ENCODE measurements at places on chromosomes 13 and 19.

GRCh38 chr19:54399189-54399588 lies 16.1 kb upstream of the TTYH1 start:
- no peak for DNase-seq

DNA sequence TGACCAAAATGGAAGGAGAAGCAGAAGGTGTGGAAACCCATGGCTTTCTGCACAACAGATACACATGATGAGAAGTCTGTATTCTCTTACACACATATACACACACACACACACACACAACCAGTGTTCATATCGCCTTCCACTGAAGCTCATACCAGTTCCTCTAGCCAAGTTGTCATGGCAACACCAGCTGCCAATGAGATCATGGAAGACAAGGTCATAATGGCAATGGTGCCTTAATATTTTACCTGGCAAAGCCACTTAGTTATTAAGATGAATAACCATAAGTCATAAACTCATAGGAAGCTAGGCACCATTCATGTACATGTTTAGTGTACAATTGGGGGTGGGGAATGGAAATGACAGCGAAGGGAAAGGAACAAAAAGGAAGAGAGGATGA lies 2.6 kb upstream of the DHRS12 start:
- no peak for DNase-seq

DNA sequence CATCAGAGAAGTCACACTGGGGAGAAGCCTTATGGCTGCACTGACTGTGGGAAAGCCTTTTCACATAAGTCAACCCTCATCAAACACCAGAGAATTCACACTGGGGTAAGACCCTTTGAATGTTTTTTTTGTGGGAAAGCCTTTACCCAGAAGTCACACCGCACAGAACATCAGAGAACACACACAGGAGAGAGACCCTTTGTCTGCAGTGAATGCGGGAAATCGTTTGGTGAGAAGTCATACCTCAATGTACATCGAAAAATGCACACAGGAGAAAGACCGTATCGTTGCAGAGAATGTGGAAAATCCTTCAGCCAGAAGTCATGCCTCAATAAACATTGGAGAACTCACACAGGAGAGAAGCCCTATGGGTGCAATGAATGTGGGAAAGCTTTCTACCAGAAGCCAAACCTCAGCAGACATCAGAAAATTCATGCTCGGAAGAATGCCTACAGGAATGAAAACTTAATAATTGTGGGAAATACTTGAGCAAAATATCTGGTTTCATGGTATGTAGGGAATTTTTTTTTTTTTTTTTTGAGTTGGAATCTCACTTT lies 30.7 kb downstream of the ZNF793 start:
- DNase-seq: no peak

DNA sequence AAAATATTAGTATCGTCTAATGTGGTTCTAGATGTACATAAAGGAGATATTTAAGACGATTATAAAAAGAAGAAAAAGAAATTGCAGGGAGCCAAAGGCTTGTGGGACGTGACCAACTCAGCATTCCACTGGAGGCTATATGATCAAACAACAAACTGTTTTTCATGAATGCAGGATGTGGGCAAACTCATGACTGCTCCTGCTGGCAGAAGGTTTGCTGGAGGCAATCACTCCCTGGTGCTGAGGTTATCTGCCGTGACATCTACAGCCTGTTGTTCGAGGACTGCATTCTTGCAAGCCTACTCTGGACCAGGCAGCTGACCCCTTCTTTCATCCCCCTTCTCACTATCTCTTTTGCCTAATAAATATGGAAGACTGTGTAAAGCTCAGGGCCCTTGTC lies 518.1 kb downstream of the UQCRFS1 start:
- no peak for DNase-seq

GRCh38 chr19:47272448-47273312 lies 2.0 kb upstream of the INAFM1 start:
- DNase-seq: no peak

GRCh38 chr13:75455962-75456361 lies 26.0 kb downstream of the TBC1D4 start:
- no peak for DNase-seq

DNA sequence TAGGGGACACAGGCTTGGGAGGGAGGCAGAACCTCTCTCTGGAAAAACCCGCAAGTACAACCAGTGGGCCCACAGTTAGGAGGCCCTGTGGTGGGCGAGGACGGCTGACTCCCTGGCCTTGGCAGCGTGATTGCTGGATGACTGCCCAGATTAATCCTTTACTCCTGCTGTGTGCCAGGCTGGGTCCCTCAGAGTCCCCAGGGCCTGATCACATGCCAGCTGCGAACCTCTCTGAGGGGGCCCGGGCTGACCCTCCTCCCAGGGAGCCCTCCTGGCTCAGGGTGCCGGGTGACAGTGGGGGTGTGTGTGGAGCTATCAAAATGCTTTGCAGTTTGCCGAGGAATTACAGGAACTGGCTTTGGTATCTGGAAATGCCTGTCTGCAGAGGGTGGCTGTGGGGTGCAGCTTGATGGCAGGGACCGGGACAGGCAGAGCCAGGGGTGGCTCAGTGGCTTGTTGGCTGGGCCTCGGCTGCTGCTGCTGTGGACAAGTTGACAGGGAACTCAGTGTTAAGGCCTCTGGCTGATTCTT lies 48.9 kb downstream of the DNM2 start:
- no peak for DNase-seq
